ENCODE measurements at places on chromosomes 12 and 14. TPM values are rescaled to one million over a fixed set of nuclear protein-coding genes. Genes with fewer than 3 reads are reported as not detected.

The STAC3 gene
- total RNA-seq = 166 TPM

The LMNTD1 gene
- total RNA-seq = 0.52 TPM

The MYF6 gene
- total RNA-seq = 136 TPM

The NXPH4 gene
- not detected for total RNA-seq

The CACNA2D4 gene
- 0.52 TPM for total RNA-seq

The ADCK1 gene
- 5.2 TPM for total RNA-seq

The KRT80 gene
- total RNA-seq = 0.52 TPM

The TMCC3 gene
- 16.7 TPM for total RNA-seq

The GNG2 gene
- total RNA-seq = 25.1 TPM

The PAPLN gene
- 1.6 TPM for total RNA-seq

The TSPAN11 gene
- total RNA-seq = 7.3 TPM

The CMTM5 gene
- 2.1 TPM for total RNA-seq

The E2F7 gene
- total RNA-seq = 1.0 TPM

The COQ10A gene
- 12.0 TPM for total RNA-seq

The KCNJ8 gene
- total RNA-seq = 32.4 TPM

The ADAM21 gene
- total RNA-seq = not detected

The WNT1 gene
- not detected for total RNA-seq

The AICDA gene
- not detected for total RNA-seq

The TMTC1 gene
- 37.6 TPM for total RNA-seq

The CLEC1B gene
- total RNA-seq = not detected

The PTGER2 gene
- total RNA-seq = 1.6 TPM

The LPAR5 gene
- total RNA-seq = 1.0 TPM

The ARL6IP4 gene
- 93.4 TPM for total RNA-seq

The LAG3 gene
- not detected for total RNA-seq

The NEUROD4 gene
- total RNA-seq = not detected

The TAS2R8 gene
- not detected for total RNA-seq

The TAS2R9 gene
- 0.52 TPM for total RNA-seq

The ITGA5 gene
- 78.8 TPM for total RNA-seq

Data from skeletal muscle tissue (tissue), 5 donors.